ENCODE measurements at places on chromosomes 1 and 21. TPM values are rescaled to one million over a fixed set of nuclear protein-coding genes. Genes with fewer than 3 reads are reported as not detected.

ATAD3A gene
- 21.6 TPM for total RNA-seq

TPTE gene
- not detected for total RNA-seq

DNA sequence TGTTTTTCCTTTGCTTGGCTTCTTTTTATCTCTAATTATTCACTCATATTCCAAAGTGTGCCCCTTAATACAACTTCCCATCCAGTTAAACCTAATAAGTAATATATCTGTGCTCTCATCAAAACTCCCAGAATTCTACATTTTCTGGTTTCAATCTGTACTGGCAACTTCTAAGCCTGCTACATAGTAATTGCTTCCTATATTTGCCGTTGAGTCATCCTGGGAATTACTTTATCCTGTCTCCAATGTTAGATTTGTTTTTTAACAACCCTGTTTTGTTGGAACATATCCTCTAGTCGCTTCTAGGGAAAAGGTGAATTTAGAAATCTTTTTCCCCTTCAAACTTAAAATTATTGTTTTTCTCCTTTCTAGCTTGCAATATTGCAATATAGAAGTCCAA, 620.5 kb upstream of the PKN2 start:
- no peak for DNase-seq

ZNF683 gene
- total RNA-seq: not detected

LENEP gene
- not detected for total RNA-seq

DNA sequence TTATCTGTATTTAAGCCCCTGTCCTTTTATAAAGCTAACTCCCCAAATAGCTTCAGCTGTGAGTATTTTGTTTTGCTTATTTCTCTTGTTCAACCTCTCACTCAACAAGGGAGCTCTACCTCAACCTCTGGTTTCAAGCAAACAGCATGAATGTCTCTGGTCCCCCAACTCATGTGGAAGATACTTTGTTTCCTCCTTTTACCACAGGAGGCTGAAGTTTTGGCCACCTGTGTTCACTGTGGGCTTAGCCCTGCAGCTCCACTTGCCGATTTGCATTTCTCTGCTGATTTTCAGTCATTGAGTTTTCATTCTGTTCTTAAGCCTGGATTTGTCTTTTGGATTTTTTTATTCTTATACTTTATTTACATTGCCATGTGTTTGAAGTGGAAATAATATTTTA, 613.1 kb downstream of the USP25 start:
- DNase-seq: no peak

OR10J1 gene
- not detected for total RNA-seq

HENMT1 gene
- total RNA-seq: 5.8 TPM

- DNase-seq: no peak
Observed at GRCh38 chr1:38014171-38014570, 1.6 kb downstream of the UTP11 start.

DNA sequence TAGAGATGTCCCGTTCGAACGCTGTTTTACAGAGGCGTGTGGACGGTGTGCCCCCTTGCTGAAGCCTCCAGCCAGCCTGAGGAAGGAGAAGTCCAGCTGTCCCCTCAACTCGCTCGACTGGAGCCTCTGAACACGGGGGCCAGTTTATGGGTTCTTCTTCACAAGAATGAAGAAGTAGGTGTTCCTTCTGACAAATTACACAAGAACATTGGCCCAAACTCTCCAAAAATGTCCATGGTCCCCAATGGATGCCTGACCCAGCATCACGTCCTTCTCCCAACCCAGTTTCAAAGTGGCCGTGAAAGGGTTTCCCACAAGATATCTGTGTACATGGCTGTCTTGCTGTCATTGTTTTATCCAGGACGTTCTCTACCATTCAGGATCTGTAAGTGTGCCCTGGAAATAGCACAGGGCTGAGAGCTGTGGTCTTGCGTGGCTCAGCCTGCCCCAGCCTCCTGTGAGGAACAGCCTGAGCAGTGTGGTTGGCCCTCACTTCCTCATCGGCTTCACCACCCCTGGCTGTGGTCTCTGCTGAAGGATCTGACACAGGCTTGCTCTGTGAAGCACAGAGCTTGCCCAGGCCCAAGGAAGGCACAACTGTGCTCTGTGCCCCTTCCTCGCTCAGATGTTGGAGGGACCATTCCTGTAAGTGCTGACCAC, 1.0 kb upstream of the S100B start:
- DNase-seq: peak; percentile 79

DNA sequence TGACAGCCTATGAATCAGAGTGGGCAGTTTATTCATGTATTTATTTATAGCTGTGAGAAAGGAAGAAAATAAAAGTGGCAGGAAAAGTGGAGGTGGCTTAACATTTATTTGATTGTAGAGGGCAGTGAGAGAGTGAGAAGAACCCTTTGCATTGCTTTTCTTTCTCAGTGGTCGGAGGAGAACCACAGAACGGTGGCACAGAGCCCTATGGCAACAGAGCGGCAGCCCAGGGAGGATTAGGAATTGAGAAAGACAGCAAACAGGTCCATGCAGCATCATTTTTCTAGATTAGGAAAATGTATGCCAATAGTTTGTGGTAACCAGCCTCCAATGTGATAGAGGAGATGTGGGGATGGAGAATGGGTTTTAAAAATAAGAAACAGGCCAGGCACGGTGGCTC, 53.1 kb downstream of the NMNAT2 start:
- DNase-seq: no peak

GRCh38 chr1:183911285-183911684, 106.4 kb downstream of the RGL1 start:
- peak; percentile 68 for DNase-seq

- no peak for DNase-seq
Observed at GRCh38 chr21:27567381-27567780, 600.5 kb upstream of the ADAMTS5 start.

DNA sequence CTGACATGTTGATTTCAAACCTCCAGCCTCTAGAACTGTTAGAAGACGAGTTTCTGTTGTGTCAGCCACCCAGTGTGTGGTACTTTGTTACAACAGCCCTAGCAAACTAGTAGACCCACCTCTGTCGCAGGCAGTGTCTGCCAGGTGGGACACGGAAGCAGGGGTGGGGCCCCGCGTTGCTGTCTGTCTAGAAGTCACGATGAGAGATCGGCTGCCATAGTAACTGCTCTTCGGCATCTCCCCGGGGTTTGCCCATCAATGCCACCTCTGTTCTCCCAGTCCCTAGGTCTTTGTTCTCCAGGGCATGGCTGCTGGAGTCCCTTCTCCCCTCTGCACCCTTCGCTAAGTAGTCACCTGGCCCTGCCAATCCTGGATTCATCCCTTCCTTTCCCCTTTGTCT, 15.2 kb upstream of the CLSTN1 start:
- no peak for DNase-seq

DNA sequence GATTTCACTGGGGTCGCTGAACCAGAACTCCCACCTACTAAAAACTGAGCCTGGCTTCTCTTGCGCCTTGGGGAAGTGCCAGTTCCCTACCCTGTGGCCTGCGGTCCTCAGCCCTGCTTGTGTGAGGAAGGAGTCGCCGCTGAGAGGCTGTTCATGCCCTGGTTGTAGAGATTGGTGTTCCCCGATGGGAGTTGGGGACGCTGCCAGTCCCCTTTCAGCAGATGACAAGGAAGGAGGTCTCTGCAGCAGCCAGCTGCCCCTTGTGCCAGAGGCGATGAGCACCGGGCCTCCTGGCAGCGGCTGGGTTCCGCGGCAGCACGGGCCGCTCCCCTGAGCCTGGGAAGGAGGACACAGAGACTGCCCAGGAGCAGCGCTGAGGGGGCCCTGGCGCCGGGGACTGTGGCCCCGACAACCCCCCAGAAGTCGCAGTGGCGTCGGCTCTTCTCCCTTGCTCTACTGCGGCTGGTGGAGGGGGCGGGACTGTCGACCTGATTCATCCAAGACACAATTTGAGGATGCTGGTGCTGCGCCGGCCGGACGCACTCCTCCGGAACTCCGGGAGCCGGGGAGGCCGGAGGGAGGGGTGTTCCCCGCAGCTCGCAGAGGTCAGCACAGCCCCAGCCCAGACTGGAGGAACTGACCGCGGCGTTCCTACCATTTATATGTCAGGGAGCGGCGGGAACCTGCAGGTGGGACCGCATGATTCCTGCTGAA, 12.0 kb upstream of the ADORA3 start:
- peak; percentile 59 for DNase-seq

DNA sequence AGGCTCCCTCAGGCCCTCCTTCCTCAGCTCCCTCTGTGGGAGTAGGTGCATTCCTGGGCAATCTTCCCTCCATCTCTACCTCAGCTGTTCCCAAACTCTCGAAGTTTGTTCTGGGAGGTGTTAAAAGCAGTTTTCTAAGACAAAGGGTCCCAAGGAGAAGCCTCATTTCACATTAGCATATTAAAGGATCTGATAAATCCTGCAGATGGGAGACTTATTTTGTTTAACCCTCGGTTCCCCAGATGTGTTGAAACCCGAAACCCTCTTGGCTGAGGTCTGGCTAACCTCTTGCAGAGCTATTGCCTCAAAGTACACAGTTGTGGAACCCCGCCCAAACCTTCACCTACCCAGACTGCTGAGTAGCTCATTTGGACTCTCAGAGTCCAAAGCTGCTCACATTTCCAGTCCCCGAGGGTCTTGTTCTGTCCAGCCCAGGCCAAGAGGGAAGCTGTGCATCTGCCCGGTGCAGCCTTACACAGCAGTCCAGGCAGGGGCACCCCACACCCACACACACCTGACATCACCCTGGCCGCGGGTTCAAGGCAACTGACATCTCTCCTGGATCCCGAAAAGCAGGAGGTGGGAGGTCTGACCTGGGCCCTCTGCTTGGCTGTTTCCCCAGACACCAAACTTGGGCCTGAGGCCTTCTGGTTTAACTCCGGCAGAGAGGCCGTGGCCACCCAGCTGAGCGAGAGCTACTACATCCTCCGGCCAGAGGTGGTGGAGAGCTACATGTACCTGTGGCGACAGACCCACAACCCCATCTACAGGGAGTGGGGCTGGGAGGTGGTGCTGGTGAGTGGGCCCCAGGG, 19.5 kb upstream of the SELENON start:
- no peak for DNase-seq

- no peak for DNase-seq
Observed at GRCh38 chr1:209376774-209377173, 206.7 kb upstream of the CAMK1G start.

FCGR1A gene
- not detected for total RNA-seq

GRCh38 chr1:47679301-47679791, 241.5 kb downstream of the FOXD2 start:
- DNase-seq: no peak

- DNase-seq: peak; percentile 58
Observed at GRCh38 chr1:91404151-91405012, at the start of gene HFM1. TSS of gene HFM1 (minus strand) at chr1:91404837. CDS start at chr1:91401082, 3,755 bp downstream.

- no peak for DNase-seq
Observed at GRCh38 chr1:206709772-206710459, 25.2 kb downstream of the MAPKAPK2 start.

PTGFRN gene
- total RNA-seq: 57.0 TPM

DNA sequence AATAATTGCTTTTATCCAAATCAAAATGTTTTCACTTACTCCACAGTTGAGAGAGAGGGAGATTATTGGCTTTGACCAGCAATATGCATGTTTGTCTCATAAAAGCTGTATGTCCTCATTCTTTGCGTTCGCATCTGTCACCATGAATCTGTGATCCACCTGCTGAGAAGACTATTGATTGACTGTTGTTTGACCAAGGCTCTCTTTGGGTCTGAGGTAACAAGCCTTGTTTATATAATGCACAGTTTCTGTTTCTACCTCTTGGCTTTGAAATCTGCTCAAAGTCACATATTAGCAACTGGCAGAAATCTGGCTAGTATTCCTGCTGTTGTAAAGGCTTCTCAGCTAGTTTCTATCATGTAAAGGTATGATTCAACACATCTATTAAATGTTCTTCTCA, 157.0 kb downstream of the LYPLAL1 start:
- DNase-seq: no peak

DNA sequence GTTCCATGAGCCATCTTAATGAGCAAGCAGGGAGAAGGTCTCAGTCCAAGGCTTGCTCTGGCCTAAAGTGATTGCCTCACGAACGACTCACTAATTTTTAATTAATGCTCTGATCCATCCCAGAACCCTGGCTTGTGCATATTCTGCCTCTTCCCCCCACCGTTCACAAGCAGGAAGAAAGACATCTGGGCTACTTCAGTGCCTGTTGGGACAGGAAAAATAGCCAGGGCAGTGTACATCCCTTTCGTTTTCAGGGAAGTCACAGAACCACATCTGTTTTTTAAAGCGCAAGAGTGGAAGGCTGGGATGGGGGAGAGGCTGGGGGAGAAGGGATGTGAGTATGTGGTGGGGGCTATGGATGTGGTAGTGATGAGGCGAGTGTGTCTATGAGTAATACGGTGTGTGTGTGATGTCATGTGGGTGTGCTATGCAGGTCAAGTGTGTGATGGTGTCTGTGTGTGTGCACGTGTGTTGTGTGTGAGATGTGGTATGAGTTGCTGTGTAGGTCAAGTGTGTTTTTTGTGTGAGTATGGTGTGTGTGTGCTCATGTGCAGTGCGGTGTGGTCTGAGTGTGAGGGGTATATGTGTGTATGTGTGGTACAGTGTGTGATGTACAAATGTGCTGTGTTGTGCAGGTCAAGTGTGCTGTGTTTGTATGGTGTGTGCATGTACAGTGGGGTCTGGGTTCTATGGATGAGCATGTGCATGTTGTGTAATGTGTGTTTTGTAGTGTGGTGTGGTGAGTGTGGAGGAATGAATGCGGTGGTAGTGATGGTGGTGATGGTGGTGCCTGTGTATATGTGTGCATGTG, 64.9 kb upstream of the SYT6 start:
- DNase-seq: no peak

- DNase-seq: no peak
Observed at GRCh38 chr1:99850459-99851291, 514 bp downstream of the AGL start.

DNA sequence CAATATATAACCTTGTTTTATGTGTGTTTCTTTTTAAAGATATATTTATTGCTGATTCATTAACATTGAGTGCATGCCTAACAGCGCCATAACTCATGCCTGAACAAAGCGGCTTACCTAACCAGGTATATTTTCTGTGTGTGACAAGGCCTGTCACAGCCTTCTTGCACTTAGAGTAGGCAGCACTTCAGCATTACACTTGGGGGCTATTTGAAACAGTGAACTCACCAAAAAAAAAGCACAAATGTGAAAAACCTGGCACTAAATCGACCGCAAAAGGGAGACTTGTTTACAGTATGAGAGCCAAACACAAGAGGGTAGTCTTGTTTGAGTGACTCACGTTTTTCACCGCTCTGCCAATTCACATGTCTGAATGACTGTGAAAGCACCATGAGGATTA, 111.7 kb downstream of the DISP1 start:
- no peak for DNase-seq

DNA sequence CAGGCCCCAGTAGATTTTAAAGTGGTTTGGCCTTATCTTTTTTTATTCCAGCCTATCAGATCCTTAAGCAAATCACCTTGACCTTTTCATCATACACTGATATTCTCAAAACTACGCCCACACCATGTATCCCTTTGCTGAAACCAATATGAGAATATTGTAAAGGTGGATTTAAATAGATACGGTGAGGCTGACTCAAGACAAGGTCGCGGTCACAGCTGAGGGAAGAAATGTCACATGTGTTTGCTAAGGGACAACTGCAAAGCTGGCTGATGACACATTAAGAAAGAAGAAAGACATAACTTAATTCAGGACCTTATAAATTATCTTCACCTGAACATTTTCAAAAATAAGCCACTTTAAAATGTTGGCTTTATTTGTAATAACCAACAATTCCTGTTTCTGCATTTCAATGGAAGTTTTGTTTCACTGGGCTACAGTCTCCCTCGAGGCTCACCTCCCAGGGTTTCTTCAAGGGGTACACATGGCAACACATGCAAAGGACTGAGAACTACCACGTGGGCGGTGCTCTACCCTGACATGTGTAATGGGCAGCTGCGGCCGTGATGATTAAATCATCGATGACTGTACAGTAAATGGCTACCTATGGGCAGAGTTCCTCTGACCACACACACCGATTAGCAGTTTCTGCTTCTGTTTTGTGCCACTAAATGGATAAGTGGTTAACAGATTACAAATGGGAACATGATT, 189.5 kb downstream of the SIPA1L2 start:
- no peak for DNase-seq
